ENCODE measurements at places on chromosomes 6 and 20.

GRCh38 chr6:50717734-50718457 lies 4.6 kb downstream of the TFAP2D start:
- DNase-seq, result no peak

DNA sequence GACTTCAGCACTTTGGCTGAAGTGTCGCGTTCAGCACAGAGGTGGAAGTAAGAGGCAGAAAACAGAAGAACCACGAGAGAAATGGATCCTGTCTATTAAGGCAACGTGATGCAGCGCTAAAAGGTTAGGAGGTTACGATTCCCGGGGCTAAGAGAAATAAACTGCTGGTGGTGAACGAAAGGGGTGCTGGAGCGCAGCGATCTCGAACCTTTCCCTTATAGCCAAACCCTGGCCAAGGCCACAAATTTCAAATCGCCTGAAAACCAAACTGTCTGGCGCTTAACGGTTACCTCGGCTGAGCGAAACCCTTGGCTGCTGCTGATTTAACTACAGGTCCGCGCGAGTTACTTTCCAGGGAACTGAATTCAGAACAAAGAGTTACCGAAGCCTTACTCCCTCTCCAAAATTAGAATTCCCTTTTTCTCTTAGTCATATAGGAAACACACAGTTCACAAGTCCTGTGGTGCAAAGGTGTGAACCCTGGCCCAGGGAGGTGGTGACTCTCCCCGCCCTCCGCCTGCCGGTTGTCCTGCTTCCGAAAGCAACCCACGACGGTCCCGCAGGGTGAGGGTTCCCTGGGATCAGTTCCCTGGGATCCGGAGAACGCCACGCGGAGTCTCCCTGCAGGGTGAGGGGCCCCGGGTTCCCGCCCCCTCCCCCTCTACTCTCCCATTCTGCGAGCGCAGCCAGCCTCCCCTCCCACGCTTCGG lies 1.3 kb upstream of the SLC35D3 start:
- DNase-seq, result peak; percentile 39

DNA sequence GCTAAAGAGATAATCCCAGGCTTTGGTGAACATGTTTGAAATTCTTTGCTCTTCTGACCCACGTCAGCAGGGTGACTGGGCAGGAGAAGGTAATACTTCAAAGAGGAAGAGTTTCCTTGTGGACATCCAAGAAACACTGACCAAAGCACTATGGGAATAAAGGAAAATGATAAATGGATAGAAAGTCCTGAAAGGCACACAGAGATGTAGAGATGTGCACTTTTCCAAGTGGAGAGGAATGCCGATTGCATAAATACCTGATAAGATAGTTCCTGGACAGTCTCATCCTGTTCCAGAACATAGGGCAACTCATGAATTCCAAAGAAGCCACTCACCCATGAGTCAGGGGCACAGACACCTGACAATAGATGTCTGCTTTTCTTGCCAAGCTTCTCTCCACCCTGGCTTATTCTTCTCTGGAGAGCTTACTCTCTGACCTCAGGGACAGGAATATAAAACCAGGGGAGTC lies 191.3 kb upstream of the FOXA2 start:
- no peak for DNase-seq

DNA sequence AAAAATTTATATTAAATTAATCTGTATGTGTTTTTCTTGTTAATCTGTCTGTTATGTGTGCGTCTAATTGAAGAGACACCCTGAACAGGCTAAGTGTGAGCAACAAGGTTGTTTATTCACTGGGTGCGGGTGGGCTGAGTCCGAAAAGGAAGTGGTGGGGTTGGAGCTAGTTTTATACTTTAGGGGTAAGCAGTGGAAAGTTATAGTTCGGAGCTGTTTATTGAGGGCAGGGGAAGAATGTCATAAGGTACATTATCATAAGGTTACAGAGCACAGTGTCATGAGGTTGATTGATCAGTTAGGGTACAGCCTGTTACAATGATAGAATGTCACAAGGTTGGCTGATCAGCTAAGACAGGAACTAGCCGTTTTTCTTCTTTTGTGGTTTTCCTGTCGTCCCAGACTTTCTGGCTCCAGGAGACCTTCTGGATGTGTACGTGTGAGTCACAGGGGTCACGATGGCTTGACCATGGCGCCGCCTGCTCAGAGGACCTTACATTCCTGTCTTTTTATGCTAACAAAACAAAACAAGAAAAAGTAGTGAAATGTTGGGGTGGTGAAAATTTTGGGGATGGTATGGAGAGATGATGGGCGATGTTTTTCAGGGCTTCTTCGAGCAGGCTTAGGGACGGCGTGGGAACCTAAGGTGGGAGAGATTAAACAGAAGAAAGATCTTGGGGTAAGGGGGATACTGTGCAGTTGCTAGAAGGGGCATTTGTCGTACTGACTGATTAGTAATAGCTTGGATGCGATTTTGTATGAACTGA lies 754.0 kb upstream of the ADGRB3 start:
- no peak for DNase-seq

- no peak for DNase-seq
These were observed 10.9 kb upstream of the GLP1R start for GRCh38 chr6:39037707-39038106.

DNA sequence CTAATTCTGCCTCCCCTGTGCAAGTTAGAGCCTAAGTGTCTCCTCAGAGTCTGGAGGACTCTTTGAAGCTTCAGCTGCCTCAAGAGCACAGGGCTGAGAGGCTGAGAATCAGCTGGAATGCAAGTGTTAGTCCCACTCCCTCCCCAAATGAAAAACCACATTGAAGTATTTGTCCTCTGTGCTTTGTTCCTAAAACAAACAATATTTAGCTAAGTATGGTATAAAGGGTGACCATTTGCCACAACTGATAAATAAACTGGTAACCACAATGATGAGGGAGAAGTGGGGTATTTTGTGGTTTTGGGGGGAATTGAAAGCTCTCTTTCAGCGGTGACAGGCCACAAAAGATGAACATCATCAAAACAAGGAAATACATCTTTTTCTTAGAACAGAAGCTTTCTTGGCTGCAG lies 91.7 kb upstream of the HDDC2 start:
- no peak for DNase-seq

DNA sequence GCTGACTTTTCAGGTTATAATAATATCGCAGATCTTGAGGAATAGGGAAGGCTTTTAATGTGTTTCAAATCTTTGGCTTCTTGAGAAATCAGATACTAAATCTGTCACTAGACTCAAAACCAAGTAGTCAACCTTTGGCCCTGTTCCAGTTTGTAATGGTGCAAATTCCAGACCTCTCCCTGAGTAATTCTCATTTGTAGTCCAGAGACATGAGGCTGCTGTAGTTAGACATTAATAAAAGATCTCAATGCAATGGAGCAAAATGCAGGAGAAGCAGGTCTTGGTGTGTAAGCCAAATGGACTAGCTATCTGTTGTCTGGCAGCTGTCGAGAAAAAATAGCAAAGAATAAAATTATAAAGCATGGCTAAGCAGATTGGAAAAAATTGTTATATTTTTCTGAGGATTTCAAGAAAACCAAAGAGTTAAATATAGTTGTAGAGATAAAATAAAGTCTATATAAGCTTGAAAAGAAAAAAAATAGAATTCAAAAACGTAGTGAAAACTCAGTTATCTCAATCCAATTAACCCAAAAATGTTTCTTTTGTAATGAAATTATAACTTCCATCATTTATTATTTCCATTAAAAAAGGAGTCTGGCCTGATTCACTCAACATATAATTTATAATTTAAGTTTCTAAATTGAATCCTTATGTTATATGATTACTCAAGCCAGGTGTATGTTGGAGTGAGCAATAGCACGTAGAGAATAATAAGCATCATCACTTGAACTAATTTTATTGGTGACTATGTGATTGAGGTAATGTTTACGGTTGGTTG lies 161.5 kb upstream of the ADGRB3 start:
- DNase-seq, result no peak

DNA sequence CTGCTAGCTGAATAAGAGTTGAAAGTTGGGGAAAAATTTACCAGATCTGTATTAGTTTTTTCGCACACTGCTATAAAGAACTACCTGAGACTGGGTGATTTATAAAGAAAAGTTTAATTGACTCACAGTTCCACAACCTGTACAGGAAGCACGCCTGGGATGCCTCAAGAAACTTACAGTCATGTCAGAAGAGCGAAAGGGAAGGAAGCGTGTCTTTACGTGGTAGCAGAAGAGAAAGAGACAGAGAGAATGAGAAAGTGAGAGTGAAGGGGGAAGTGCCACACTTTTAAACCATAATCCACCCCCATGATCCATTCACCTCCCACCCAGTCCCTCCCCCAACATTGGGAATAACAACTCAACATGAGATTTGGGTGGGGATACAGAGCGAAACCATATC lies 79.6 kb downstream of the KHDC1L start:
- no peak for DNase-seq

DNA sequence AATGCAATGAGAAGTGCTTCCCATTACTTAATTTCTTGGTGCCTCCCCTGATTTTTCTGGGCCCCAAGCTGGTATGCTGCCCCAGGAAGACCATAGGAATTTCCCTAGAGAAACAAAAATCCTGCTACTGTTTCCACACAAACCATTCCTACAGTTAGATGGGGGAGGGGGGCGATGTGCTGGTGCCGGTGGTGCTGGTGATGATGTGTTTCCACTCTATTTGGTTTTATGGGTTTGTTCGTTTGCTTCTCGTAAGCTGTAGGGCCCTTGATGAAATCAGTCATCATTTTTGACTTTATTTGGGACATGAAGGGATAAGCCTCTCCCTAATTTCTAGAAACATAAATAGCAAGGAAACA lies 105.1 kb downstream of the MKKS start:
- DNase-seq, result no peak

DNA sequence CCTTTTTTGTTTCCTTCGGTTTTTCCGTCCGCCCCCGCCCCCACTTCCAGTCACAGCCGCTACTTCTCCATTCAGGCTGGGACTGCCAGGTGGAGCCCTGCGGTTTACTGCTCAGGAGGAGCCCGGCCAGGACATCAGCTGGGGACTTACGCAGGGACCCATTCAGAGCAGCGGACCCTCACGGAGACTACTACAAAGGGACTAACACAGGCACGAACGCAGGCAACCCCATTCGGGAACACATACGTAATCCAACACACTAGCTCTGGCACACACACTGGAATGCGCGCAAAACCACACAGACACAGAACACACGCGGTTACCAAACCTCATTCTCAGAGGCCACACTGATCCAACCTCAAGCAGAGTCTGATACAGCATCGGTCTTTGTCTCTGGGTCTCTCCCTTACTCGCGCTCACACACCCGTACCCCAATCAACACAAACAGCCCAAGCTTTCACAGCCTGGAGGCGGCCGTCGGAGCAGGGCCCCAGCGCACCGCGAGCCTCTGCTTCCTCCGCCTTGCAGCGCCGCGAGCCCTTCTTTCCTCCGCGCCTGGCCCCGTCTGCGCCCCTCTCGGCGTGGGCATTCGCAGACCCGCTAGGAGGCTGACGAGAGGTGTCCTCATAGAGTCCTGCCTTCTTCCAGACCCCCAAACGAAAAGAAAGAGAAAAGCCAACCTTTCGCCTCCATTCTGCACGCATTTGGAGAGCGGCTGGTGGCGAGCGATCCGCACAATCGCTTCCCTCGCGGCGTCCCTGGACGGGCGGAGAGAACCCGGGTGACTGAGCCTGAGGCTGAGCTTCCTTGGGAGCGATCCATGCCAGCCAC lies 1.1 kb upstream of the SLC32A1 start:
- DNase-seq, result no peak

GRCh38 chr6:117906958-117907600 lies at the start of gene SLC35F1:
TSS of gene SLC35F1 (plus strand) at chr6:117907264.
- no peak for DNase-seq

- no peak for DNase-seq
These were observed 42.7 kb downstream of the MAFB start for GRCh38 chr20:40646361-40646760.

- DNase-seq, result no peak
These were observed 211.9 kb downstream of the HAO1 start for GRCh38 chr20:7728338-7728737.

DNA sequence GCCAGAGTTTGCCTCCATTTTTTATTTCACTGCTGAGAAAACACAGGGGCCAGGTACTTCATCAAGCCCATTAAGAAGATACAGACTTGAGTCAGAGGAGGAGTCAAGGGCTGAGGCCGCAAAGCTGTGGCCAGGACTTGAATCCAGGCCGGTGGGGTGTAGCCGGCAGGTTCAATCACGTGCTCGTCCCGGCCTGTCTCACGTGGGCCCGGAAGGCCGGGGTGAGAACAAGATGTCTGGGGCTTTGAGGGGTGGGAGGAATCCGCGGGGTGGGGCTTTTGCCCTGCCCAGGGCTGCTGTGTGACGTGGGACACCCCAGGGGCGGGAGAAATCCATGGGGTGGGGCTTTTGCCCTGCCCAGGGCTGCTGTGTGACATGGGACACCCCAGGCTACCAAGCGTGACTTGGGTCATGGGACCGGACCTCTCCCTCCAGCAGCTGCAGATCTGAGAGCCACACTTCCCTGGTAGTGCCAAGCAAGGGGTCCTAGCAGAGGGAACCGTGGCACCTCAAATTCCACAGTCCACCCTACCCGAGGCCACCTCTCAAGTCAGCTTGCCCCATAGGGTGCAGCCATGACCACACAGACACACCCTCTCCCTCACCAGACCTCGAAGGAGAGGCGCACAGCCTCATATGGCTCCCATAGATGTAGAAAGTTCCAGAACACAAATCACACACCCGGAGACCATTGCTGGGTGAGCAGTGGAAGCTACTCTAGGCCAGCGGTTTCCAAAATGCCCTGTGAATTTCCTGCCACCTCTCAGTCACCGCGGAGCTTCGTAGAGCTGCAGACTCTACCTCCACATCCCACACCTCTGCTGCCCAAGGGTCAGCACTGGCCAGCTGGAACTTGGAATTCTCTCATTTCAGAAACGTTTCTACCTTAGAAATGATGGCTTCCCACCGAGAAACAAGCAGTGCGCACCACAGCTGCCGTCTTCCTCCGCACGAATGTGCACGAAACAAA lies 156.1 kb downstream of the DLL1 start:
- no peak for DNase-seq

GRCh38 chr6:157575436-157576145 lies 194.6 kb downstream of the ZDHHC14 start:
- no peak for DNase-seq

- DNase-seq, result no peak
These were observed 94.8 kb upstream of the AFDN start for GRCh38 chr6:167731731-167732422.
